ENCODE measurements at places on chromosomes 5 and 9. TPM values are rescaled to one million over a fixed set of nuclear protein-coding genes. Genes with fewer than 3 reads are reported as not detected.

The ADAMTSL2 gene
- total RNA-seq = not detected

The AGPAT2 gene
- 33.1 TPM for total RNA-seq

The SURF6 gene
- 17.9 TPM for total RNA-seq

The MFAP3 gene
- 25.0 TPM for total RNA-seq

The FAM221B gene
- total RNA-seq = not detected

The SLCO6A1 gene
- total RNA-seq = not detected

Data from T-helper 2 cell treated with Interferon-gamma antibody and Interleukin-4, amounts not matched to agents 100 ng/mL and 5 ng/mL, for 36 hours (primary cell).